ENCODE measurements at places on chromosomes 3 and 15.
A peak's percentile ranks its signal among the peaks of the same experiment; 100 is the strongest.

DNA sequence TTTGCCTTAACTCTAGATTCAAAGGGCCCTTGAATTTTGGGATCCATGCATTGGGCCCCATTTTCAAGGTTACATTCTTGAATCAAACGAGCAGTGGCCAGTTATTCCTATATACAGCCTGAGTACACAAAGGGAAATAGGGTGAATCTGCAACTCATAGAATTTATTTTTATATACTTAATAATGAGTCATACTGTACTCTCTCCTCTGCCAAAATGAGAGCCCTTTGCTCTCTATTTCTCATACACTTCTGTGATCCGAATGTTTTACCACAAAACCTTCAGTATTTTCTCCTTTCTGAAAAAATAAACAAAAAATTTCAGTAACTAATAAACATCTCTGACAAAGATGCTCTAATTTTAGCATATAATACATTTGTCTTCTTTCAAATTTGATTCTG, 116.7 kb downstream of the SERPINI1 start:
- DNase-seq, result no peak

DNA sequence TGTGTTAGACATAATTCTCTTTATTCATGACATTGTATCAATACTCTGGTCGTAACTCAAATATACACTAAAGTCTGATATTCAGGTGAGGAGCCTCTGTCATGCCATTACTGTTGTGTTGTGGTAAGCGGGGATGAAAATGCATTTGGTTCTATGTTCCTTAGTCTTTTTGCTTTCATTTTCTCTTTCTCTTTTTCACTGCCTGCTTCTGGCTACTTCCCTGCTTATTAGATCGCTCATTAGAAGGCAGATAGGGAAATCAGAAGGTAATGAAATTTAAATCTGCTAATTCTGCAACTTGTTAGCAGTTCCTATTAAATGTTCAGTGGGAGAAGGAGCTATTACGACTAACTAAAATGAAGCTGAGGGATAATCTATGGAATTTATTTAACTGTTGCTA, 345.0 kb downstream of the GRM7 start:
- DNase-seq, result no peak

GRCh38 chr3:14462738-14463137, 60.3 kb downstream of the SLC6A6 start:
- DNase-seq, result no peak

- DNase-seq, result no peak
Measured at GRCh38 chr15:50854601-50855490, 53.6 kb upstream of the AP4E1 start.

GRCh38 chr3:82053236-82053635, 291.8 kb upstream of the GBE1 start:
- no peak for DNase-seq

DNA sequence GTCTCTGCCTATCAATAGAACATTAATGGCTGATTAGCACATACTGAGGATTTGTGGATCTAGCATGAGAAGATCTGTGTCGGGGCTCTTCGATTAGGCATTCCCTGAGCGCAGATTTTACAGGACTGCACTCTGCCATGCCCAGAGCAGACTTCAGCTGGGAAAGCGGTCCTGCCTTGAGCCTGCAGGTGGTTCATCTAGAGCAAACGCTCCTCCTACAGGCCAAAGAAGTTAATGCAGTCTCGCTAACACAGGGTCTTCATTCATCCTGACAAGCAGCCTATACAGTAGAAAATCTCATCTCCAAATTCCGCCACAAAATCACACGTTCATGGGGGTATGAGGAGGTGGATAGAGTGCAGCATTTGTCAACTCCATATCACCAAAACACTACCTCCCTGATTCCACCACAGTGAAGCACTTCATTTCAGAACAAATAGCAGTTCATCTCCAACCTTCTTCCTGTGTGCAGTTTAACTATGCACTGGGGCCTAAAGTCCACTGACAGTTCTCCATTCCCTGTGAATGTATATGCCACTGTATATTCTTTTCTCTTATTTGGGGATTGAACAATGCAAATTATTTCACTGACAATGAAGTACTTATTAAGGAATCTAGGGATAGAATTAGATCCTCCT, 405.8 kb downstream of the IGSF11 start:
- peak; percentile 2 for DNase-seq

GRCh38 chr3:55796533-55796932, 309.4 kb upstream of the WNT5A start:
- no peak for DNase-seq

GRCh38 chr3:67630666-67631362, 23.6 kb downstream of the SUCLG2 start:
- DNase-seq, result no peak

Data from CD4-positive, alpha-beta T cell treated with Interleukin-12 subunit alpha and Interleukin-12 subunit beta, for 1 hour (primary cell).